RWPE1 (cell line): ENCODE measurements at places on chromosomes 6 and 20.
A peak's percentile ranks its signal among the peaks of the same experiment; 100 is the strongest.

DNA sequence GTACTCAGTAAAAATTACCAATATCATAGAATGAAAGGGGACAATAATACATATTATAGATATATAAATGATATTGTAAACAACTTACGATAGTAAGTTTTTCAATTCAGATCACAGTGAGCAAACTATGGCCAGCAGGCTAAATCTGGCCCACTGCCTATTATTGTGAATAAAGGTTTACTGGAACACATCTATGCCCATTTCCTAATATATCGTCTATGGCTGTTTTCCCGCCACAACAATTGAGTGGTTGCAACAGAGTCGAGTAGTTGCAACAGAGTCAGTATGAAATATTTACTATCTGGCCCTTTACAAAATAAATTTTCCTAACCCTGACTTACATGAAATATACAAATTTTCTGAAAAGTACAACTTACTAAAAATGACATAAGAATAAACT, 297.3 kb upstream of the KCNQ5 start:
- DNase-seq, result no peak

DNA sequence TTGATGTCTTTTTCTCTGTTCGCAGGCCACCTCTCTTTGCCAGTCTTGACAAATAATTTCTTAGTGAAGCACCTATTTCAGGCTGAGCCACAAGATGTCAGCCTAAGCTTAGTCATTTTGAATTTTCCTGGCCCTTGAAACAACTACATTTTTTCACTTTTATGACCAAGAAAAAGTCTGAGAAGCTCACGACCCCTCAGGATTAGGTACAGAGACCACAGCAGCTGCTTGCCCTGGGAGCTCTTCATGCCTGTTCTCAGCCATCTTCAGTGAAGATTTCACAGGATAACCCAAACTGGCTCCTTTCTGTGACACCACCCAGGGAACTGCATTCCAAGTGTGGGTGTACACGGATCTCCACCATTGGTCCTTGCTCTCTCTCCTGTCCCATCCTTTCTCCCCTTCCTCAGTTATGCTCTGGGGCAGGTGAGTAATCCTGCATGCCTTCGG, 38.4 kb upstream of the SPTLC3 start:
- DNase-seq, result peak; percentile 53

DNA sequence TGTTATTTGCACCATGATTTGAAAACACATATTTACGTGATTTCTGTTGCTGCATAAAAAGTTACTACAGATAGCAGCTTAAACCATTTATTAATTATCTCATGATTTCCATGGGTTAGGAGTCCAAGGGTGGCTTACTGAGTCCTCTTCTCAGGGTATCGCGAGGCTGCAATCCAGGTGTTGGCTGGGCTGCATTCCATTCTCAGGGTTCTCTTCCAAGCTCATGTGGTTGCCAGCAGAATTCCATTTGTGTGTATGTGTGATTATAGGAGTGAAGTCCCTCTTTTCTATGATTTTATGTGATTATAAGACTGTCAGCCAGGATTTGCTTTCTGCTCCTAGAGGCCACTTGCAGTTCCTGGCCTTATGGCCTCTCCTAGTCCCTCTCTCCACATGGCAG, 135.1 kb downstream of the FAM83B start:
- DNase-seq, result no peak

- peak; percentile 87 for DNase-seq
These were observed 6.2 kb upstream of the RBCK1 start for GRCh38 chr20:401682-402495.

- DNase-seq, result no peak
These were observed 12.8 kb downstream of the NFATC2 start for GRCh38 chr20:51529758-51530157.

DNA sequence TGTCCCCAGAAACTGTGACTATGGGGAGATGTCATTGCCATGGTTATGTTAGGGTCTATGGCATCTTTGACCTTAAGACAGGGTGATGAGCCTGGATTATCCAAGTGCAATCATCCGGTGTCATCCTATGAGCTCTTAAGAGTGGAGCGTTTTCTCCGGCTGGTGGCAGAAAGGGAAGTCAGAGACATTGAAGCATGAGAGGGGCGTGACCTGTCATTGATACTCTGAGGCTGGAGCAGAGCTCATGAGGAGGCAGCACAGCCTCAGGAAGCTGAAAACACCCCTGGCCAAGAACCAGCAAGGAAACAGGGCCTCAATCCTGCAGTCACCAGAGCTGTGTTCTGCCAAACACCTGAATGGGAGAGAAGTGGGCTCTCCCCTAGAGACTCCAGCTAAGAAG, 59.6 kb downstream of the ANKRD60 start:
- DNase-seq, result no peak

GRCh38 chr6:130683761-130684517, 143.3 kb upstream of the SMLR1 start:
- no peak for DNase-seq

- no peak for DNase-seq
These were observed 20.4 kb upstream of the MEP1A start for GRCh38 chr6:46772762-46773161.
